HFFc6 (cell line): ENCODE measurements at places on chromosomes 3 and 15.

DNA sequence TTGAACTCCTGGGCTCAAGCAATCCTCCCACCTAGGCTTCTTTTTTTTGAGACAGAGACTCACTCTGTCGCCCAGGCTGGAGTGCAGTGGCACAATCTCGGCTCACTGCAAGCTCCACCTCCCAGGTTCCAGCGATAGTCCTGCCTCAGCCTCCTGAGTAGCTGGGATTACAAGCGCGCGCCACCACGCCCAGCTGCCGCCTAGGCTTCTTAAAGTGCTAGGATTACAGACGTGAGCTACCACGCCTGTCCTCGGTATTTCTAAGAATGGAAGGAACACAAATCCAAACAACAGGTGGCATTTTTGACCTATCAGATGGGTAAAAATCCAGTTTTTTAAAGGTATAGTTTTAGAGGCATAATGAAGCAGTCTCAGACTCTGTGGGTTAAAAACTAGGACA lies 113.8 kb downstream of the ANP32A start:
- DNase-seq: no peak

DNA sequence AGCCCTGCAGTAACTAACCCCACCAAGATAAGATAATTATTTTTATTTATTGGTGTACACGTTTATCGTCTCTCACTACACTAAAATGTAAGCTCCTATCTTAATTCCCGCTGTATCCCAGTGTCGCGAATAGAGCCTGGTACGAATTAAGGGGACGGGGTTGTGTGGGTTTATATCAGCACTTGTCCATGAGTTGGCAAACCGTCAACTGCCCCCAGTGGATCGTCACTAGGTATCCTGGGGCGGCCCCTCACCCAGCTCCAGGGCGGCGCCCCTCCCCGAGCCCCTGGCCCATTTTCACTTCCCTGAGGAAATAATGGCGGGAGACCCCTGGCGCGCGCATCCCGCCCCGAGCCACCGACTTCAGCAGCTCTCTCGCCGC lies 465 bp downstream of the RUVBL1 start:
- no peak for DNase-seq

DNA sequence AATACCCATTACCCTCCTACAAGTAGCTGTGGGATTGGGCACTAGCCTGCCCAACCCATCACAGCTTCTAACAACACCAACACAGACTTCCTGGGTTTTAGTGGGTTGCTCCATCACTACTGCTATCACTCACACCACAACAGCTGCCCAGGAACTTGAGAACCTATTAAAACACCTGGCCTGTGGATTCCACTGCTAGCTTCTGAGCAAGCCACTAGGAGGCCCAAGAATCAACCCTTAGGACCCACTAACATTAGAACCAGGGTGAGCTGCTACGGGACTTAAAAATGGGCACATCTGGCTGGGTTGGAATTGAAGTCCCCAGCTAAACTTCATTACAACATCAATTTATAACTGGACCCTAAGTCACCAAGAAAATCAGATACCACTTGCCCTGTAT lies 113.2 kb upstream of the TP63 start:
- DNase-seq: no peak

- DNase-seq: no peak
These were observed 13.3 kb upstream of the HHLA2 start for GRCh38 chr3:108283006-108283405.

DNA sequence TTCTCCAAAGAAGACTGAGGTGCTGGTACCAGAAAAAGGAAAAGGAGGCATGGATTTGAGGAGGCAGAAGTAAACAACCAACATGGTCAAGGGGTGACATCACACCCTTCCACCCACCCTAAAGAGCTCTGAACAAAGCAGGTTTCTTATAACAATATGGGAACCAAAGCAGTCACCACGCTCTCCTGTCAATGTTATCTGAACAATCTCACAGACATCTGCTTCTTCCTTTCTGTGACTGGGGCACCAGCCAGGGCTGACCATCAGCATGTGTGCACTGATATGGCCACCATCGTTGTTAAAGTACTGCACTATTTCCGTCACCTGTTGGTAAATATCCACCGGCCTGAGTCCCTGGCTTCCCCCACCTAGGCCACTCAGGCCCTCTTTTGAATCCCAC lies 252.9 kb downstream of the SHQ1 start:
- DNase-seq: no peak

- DNase-seq: no peak
These were observed 3.1 kb upstream of the ZXDC start for GRCh38 chr3:126478581-126479310.

DNA sequence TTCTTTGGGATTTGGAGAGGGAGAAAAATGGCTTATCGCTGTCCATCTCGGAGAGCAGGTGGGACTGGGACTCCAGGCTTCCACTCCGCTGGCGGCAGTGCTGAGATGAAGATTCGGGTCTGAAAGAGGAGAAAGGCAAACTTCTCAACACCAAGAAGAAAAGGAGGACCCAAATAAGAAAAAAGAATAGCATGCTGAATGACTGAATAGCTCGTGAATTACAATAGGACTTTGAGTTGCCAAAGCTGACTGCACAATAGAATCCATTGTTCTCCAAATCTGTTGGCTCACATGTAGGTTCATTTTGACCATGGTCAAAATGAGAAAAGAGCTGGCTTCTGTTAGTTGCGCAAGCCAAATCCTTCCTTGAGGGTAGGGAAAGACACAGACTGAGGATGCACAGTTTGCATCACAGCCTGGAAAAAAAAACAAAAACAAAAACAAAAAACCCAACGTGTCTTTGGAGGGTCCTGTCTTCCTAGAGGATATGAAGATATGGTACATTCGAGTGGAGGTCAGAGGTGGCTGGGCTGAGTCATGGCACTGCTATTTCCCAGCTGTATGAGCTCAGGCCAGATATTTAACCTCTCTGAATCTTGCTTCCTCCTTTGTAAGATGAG lies 59.3 kb upstream of the LMOD3 start:
- DNase-seq: peak; percentile 12

- no peak for DNase-seq
These were observed 319.8 kb downstream of the DOCK3 start for GRCh38 chr3:50994537-50994936.
